Activated naive CD4-positive, alpha-beta T cell (primary cell): ENCODE measurements at places on chromosomes 1 and 21.

- no peak for DNase-seq
Observed at GRCh38 chr1:205493241-205494085, 11.0 kb upstream of the CDK18 start.

DNA sequence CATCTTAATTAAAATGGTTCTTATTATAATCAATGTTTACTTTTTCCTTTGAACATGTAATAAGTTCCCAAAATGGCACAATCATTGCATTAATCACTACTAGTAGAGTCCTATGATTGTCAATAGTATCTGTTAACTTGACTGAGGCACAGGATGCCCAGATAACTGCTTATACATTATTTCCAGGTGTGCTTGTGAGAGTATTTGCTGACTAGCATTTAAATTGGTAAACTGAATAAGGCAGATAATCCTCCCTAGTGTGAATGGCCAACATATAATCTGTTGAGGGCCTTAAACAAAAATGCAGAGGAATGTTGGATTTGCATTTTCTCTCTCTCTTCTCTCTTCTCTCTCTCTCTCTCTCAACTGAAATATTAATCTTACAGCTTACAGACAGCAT, 999.3 kb upstream of the TMPRSS15 start:
- DNase-seq: no peak

- DNase-seq: no peak
Observed at GRCh38 chr1:53477651-53478501, 18.7 kb downstream of the DMRTB1 start.

DNA sequence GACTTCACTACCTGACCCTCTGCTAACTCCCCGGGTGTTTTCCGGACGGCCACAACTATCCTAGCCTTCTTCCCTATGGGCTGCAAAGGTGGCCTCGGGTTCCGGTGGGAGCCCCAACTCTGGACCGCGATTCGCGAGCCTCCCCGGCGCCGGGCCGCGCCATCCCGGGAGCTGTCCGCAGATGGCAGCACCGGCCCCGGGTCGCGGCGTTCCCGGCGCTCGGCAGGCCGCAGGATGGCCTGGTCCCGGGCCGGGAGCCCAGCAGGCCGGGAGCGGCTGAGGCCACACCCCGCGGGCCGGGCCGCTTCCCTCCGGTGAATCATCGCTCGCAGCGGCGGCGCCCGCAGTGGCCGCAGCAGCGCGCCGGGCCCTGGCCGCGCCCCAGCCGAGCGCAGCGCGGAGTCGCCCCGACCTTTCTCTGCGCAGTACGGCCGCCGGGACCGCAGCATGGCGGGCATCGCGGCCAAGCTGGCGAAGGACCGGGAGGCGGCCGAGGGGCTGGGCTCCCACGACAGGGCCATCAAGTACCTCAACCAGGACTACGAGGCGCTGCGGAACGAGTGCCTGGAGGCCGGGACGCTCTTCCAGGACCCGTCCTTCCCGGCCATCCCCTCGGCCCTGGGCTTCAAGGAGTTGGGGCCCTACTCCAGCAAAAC, at the start of gene CAPN2:
Gene CAPN2 (plus strand): TSS at position 346 of the 656 bp plus-strand sequence. CDS start 102 bp downstream, at position 448.
- no peak for DNase-seq

GRCh38 chr1:156463874-156464273, 36.7 kb downstream of the MEF2D start:
- no peak for DNase-seq

- no peak for DNase-seq
Observed at GRCh38 chr1:246001142-246001836, 505.8 kb downstream of the SMYD3 start.

GRCh38 chr1:85093644-85094043, 45.3 kb upstream of the MCOLN3 start:
- DNase-seq: no peak

- no peak for DNase-seq
Observed at GRCh38 chr1:199067483-199067882, 428.6 kb downstream of the PTPRC start.

GRCh38 chr1:26853156-26853555, 9.8 kb upstream of the SFN start:
- DNase-seq: peak; percentile 70

DNA sequence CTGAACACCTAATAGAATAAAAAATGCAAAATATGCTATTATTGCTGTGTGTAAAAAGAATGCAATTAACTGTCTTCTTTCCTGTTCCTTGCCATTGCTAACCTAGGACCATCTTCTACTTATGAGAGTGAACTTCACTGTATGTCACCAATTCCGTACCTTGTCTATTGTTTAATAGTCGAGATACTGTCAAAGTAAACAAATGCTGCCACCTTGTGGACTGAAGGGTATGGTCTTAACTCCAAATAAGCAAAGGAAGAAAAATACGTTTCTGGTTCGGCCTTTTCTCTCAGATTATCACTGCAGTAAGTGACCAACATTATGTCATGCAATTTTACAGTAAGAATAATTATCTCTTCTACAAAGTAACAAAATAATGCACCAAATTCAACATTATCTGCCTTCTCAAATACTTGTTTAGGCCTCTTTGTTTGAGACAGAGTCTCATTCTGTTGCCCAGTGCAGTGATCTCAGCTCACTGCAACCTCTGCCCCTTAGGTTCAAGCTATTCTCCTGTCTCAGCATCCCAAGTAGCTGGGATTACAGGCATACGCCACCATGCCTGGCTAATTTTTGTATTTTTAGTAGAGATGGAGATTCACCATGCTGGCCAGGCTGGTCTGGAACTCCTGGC, 133.4 kb downstream of the COP1 start:
- DNase-seq: no peak

DNA sequence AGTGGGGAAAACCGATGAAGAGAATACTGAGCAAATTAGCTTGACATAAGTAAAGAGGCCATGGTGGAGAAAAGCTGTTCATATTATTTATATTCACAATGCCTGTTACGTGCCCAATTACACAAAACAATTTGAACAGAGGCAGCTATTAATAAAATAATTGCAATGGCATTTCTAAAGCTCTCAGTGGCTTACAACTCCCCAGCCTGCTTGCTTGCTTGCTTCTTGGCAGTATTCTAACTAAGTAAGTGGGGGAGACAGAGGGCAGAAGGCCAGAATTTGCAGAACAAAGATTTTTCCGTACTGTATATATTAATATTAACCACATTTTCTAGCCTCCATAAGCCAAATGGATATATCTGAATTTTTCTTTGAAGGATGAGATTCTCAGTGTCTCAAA, 12.9 kb downstream of the PTPN14 start:
- no peak for DNase-seq

DNA sequence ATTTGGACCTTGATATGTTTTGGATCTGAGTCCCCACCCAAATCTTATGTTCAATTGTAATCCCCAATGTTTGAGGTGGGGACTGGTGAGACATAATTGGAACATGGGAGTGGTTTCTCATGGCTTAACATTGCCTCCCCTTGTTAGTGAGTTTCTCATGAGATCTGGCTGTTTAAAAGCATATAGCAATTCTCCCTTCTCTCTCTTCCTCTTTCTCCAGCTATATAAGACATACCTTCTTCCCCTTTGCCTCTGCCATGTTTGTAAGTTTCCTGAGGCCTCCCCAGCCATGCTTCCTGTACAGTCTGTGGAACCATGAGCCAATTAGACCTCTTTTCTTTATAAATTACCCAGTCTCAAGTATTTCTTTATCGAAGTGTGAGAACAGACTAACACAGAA, 692.4 kb downstream of the KCNT2 start:
- DNase-seq: no peak

- DNase-seq: peak; percentile 16
Observed at GRCh38 chr1:154404984-154405746, at the start of gene IL6R. Gene IL6R (plus strand): TSS chr1:154405343. CDS start chr1:154405630, 287 bp downstream.

DNA sequence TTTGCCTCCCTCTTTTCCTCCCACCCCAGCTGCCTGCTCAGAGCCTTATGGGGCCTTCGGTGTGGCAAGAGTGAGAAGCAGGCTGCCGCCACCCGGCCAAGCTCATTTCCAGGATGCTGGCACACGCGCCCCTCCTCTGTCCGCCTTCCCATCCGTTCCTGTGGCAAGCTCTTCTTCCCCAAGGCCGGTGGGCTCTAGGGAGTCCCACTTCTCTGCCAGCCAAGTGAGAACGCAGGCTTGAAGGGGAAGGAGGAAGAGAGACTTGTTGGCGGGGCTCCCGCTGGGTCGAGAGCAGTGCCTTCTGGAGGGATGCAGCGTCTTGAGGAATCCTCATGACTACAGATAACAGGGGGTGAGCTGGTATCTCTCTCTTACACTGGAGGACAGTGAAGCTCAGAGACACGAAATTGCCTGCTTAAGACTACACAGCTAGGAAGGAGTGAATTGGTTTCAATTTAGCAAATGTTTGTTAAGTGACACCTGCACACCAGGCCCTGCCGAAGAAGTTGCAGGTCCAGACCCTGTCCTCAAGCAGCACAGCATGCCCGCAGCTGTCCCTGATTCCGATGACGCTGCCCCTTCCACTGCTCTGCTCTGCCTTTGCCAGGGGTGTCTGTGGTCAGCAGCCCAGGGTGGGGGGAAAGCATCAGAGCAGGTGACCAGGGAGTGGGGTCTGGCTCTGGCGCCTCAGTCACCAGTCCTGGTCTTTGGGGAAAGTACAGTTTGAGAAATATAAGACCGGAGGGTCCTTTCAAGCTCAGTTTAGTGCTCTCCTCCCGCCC, 40.1 kb upstream of the FOXO6 start:
- DNase-seq: no peak

GRCh38 chr1:183937611-183938010, 99.9 kb downstream of the COLGALT2 start:
- no peak for DNase-seq

DNA sequence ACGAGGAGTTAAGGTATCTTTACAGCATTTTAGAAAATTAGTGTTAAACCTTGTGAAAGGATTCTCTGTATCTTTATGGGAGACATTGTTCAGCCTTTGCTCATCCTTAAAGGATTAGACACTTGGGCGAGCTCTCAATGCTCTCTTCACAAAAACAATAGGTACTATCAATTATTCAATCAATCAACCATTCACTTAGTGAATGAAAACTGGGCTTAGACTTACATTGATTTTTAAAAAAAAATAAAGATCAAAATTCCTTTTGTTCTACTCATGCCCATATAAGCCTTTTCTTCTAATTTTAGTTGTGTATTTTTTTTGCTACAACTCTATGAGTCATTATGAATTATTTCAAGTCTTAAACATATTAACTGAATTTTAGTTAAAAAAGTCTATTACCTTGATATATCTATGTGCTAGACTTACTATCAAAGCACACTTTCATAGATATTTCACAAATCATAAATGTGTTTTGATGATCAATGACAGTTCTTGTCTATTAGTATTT, 181.2 kb downstream of the DPYD start:
- DNase-seq: no peak

DNA sequence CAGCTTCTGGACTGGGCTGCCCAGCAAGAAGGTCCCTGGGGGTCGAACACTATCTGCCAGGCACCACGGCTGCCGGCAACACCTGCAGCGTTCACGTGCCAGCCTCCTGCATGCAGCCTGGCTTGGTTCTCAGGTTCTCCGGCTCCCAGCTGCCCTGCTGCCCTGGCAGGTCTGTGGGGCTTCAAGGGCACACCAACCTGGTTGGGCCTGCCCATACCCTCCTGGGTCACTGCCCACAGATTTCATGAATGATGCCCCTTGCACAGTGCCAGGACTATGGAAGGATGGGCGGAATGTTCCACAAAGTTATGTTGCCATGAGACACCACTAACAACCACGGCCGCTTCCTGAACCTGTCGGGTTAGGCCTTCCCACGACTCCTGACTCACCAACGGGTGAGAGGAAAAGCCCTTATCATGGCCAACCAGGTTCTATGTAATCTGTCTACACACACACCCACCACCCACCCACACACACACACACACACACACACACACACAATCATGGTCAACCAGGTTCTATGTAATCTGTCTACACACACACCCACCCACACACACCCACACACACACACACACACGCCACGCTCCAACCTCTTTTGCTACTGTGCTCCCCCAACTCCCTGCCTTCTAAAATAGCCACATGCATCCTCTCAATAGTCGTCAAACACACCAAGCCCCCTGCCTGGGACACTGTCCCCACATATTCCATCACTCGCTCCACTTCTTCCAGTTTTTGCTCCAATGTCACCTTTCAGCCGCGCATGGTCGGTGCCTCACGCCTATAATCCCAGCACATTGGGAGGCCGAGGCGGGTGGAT, 32.2 kb downstream of the HSPG2 start:
- no peak for DNase-seq

GRCh38 chr1:109158433-109158832, 44.5 kb downstream of the ELAPOR1 start:
- no peak for DNase-seq

DNA sequence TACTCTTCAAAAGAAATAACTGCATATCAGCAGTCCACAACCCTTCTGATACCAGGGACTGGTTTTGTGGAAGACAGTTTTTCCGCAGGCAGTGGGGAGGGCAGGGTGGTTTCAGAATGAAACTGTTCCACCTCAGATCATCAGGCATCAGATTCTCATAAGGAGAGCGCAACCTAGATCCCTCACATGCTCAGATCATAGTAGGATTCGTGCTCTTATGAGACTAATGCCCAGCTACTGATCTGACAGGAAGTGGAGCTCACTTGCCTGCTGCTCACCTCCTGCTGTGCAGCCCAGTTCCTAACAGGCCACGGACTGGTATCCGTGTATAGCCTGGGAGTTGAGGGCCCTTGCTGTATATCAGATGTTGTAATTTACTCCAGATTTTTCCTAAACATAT, 11.5 kb downstream of the RO60 start:
- DNase-seq: no peak

- DNase-seq: no peak
Observed at GRCh38 chr1:198669771-198670170, 30.9 kb downstream of the PTPRC start.

- DNase-seq: no peak
Observed at GRCh38 chr1:40794974-40795715, 11.6 kb downstream of the KCNQ4 start.

- DNase-seq: no peak
Observed at GRCh38 chr1:211492511-211493132, 660 bp upstream of the RD3 start.

DNA sequence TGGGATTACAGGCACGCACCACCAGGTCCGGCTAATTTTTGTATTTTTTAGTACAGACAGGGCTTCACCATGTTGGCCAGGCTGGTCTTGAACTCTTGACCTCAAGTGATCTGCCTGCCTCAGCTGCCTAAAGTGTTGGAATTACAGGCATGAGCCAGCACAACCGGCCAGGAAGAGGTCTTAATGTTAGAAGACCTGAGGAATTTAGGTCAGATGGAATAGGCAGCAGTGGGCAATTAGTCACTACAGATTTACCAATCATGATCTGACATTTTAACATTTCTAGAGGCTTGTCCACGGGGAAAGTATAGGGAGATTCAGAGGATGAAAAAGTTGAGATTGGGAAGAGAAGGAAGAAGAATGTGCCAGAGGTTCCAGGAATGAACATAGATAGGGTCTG, 8.9 kb upstream of the APP start:
- no peak for DNase-seq

DNA sequence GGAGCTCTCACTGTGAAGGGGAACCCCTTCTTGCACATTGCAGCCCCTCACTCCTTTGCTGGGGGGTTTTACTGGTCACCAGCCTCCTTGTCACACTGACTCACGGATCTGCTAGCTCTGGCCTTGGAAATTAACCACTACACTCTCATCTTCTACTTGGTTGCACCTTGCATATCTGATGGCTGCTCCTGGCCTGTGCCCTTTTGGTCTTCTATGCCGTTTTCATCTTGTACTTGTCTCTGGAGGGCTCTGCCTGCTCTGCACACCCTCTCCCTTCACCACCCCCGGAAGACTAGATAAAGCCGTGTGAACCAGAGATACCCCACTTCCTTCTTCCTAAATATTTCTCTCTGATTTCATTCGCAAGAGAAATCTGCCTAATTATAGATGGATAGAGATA, 44.6 kb downstream of the CD247 start:
- DNase-seq: no peak

GRCh38 chr1:168835176-168835575, 106.2 kb upstream of the DPT start:
- no peak for DNase-seq

GRCh38 chr1:5954964-5955363, 37.3 kb downstream of the NPHP4 start:
- DNase-seq: no peak
